Activated gamma-delta T cell treated with anti-CD3 and anti-CD28 coated beads, Interleukin-2, amount 50 U/mL, for 16 hours (primary cell): ENCODE measurements at places on chromosomes 3 and 15.

GRCh38 chr15:70602834-70603560, 160.4 kb downstream of the UACA start:
- no peak for DNase-seq

GRCh38 chr15:36218991-36219390, 360.4 kb upstream of the CDIN1 start:
- no peak for DNase-seq

DNA sequence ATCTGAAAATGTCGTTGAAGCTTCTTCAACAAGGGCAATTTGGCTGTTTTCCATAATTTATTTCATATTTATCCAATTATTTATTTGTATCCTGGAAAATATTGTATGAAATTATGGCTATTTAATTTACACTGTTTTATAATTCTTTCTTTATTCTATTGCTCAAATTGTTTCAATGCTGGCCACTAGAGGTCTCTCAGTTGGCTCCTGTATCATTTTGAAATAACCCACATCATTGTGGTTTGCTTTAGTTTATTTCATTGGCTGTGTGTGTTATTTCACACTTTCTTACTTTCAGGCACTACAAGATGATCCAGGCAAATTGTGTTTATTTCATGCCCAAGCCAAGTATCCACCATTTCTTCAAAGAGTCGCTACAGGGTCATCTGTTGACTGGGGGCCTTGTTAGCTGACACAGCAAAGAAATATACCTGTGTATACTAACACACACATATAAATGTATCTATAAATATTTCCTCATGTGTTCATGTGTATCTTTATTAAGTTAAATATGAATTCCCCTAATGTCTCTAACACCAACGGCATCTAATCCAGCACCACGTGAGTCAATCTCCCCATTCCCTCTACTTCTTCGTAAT, 86.2 kb downstream of the NPAP1 start:
- DNase-seq: no peak

- DNase-seq: no peak
These were observed 3.1 kb downstream of the AGBL1 start for GRCh38 chr15:86082619-86083380.

- no peak for DNase-seq
These were observed 201.0 kb upstream of the TP63 start for GRCh38 chr3:189430166-189430565.

DNA sequence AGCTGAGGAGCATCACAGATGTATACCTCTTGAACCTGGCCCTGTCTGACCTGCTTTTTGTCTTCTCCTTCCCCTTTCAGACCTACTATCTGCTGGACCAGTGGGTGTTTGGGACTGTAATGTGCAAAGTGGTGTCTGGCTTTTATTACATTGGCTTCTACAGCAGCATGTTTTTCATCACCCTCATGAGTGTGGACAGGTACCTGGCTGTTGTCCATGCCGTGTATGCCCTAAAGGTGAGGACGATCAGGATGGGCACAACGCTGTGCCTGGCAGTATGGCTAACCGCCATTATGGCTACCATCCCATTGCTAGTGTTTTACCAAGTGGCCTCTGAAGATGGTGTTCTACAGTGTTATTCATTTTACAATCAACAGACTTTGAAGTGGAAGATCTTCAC, 3.0 kb downstream of the CCR8 start:
- no peak for DNase-seq

DNA sequence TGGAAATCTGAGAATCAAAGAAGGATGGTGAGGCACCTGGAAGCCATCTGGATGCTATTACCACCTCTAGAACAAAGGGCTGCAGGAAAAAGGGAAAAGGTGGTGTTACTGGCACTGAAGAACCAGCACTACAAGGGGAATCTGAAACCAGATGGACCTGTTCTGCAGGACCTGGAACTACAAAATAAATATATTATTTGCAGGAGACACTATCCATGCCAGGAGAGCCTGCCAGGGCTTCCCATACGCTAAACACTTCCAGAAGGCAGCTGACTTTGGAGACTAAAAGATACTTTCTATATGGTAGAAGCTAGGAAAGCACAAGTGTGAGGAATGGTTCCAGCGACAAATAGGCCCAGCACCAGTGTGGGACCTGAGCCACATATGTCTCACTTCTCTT, 83.4 kb upstream of the POU1F1 start:
- no peak for DNase-seq

DNA sequence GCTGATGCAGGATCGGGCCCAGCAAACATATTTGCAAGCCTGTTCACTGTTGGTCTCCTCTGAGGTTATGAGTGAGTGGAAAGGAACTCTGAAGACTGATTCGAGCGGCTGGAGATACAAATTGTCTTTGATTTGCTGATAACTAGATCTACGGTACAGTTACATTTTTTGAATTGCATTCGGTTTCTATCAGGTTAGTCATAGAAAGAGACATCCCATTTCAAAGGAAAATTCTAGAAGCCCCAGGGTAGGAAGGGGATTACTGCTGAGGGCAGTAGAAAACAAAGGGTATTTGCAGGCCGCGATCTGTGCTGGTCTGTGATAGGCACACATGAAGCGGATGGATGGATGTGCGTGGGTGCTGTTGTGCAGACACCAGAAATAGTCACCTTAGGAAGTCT, 228.4 kb downstream of the ITPR1 start:
- DNase-seq: no peak

DNA sequence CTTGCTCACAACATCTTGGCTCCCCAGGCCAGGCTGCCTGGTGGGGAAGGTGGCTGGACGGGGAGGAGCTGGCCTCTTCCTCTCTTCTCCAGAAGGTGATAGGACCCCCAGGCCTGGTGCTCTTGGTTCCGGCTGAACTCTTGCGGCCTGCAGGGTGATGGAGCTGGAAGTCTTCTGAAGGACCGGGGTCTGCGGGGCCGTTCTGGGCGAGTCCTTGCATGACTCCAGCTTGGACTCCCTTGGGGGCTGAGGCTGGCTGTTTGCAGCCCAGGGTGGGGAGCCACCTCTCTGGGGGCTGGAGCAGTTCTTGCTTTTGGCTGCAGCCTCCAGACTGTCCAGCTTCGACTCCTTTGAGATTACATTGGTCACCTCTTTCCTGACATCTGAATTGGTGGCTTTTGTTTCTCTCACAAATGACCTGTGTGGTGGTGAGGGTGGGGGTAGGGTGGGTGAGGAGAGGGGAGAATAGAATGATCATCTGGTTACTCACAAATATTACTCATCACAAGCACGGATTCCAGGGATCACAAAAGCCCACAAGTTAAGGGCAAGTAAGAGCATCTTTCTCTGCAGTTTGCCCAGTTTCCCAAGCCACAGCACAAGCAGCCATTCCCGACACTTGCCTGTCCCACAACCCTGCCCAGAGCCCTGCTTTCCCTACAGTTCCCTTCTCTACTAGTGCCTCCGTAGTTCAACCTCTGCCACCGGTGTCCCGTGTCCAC, 149.1 kb upstream of the HACD2 start:
- no peak for DNase-seq

GRCh38 chr3:34264337-34265041, 466.1 kb downstream of the PDCD6IP start:
- no peak for DNase-seq

DNA sequence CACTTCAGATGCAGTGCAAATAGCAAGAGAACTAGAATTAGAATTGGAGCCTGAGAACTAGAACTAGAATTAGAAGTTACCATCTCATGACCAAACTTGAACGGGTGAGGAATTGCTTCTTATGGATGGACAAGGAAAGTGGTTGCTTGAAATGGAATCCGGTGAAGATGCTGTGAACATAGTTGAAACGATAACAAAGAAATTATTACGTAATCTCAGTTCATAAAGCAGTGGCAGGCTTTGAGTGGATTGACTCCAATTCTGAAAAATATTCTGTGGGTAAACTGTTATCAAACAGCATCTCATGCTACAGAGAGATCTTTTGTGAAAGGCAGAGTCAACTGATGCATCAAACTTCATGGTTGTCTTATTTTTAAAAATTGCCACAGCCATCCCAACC, 48.0 kb upstream of the GSK3B start:
- no peak for DNase-seq

GRCh38 chr15:97143592-97144376, 813.3 kb downstream of the NR2F2 start:
- no peak for DNase-seq

GRCh38 chr3:28936154-28936553, 344.7 kb upstream of the RBMS3 start:
- DNase-seq: no peak

- no peak for DNase-seq
These were observed 24.1 kb downstream of the SMAD3 start for GRCh38 chr15:67089217-67090193.

GRCh38 chr3:135192929-135193328, 397.9 kb downstream of the EPHB1 start:
- no peak for DNase-seq

DNA sequence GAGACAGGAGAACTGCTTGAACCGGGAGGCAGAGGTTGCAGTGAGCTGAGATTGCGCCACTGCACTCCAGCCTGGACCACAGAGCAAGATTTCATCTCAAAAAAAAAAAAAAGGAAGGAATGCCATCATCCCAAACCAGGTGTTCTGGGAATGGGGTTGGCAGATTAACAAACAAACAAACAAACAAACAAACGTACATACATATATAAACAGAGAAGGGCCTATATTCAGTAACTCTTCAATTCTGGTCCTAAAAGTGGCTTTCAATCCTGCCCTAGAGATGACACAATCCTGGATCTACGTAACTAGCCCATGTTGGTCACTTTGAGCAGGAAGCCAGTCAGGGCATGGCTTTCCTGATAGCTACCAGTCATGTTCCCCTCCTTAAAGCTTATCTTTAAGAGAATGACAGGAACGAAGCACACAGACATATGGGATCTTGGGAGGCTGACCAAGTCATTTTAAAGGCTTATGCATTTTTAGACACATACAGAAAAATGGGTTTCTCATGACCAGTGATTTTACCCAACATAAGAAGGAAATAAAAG, 29.9 kb upstream of the RAB11A start:
- no peak for DNase-seq

GRCh38 chr3:121592856-121593702, at the start of gene FBXO40:
Gene FBXO40 (plus strand): TSS chr3:121593379. CDS start chr3:121620576, 27,197 bp downstream.
- DNase-seq: no peak

- DNase-seq: no peak
These were observed 124.1 kb downstream of the SERPINI1 start for GRCh38 chr3:167859610-167860009.

DNA sequence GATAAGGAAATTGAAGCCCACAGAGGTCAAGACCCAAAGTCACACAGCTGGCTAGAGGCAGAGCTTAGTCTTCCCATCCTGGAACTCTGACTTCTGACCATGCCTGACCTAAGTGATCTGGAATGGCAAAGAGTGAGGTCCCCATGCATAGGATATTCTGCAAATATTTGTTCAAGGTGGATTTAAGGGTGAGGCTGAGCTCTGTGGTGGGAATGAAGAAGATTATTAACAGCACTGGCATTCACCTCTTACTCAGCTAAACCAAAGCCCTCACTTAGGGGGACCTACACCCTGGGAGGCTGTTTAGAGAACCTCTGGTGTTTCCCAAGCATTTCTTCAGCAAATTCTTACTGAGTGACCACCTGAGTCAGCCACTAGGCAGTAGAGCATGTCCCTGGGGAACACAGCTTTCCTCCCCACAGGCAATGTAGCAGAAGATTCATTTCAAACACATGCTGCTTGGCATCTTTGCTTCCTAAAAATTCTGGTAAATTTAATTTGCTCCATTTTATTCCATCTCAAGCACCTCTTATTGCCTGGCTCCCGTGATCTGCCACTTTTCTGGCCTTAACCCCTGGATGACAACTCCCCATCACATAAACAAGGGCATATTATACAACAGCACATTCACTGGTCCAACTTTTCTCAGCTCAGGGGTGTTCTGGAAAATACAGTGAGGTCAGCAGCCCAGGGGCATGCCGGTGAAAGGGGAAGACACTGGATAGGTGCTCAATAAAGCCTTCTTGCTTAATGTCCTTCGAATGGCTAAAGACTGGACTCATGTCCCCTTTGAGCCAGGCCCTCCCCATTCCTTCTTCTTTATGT, 176.0 kb downstream of the ABHD5 start:
- no peak for DNase-seq

- DNase-seq: no peak
These were observed 49.1 kb downstream of the RAB11A start for GRCh38 chr15:65918357-65918920.

- DNase-seq: peak; percentile 19
These were observed 43.5 kb downstream of the ACAD9 start for GRCh38 chr3:128922804-128923459.

- no peak for DNase-seq
These were observed 171.0 kb upstream of the RARB start for GRCh38 chr3:25257026-25257425.

DNA sequence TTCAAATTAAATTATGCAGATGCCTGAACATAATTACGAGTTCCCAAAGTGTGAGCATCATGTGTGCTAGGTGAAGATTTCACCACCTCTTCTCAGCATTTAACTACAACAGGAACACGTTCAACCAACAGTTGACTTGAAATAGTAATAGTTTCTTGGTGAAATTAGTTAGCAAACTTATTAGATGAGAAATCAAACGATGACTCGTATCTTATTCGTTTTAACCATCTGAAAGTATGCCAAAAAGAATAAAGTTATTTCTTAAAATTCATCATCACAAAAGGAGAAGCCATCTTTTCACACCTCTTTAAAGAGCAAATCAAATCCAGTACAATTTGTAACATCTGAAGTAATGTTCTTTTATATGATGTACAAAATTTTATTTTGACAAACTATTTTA, 2.3 kb downstream of the BNC1 start:
- no peak for DNase-seq

GRCh38 chr15:100330221-100330620, 11.6 kb downstream of the ADAMTS17 start:
- DNase-seq: no peak

DNA sequence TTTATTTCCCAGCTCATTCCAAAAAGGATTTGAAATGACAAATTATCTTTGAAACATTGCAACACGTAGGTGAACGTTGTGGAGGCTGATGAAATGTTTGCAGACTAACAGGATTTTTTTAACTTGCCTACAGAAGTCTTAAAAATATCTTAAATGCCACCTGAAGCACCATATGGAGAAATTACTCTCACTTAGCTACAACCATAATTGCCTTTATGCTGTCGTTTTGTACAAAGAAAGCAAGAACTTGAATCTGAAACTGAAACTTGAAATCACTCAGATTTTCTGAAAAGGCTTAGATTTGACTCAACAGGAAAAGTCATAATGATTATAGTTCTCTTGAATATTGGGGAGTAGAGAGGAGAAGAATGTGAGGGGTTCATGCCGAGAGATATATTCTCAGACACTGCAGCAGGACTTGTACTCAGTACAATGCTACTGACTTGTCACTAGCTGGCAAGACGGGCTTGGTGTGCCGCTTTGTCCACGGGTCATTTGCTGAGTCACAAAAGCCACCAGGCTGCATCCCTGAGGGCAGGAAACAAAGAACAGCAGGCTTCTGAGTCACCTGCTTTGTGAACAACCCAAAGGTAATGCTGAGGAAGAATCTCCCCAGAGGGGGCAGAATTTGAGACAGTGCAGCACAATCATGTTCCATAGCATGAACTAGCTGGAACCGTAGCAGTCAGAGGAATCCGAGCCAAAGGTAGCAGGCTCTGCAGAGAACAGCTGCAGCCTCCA, 7.1 kb upstream of the FMN1 start:
- peak; percentile 42 for DNase-seq

DNA sequence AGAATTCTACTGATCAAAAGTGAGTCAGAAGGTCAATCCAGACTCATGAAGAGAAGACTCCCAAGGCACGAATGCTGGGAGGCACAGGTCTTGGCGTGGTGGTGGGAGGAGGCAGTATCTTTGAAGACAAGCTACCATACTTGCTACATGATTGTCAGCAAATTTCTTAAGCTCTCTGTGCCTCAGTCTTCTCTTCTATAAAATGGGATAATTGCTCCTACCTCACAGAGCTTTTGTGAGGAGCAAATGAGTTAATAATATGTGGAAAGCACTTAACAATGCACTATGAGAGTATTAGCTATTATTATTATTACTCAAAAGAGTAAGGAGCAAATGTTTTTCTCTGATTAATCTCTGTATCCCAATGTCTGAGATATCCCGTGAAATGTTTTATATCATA, 36.2 kb downstream of the EHD4 start:
- no peak for DNase-seq
